ENCODE measurements at places on chromosomes 16 and 17. TPM values are rescaled to one million over a fixed set of nuclear protein-coding genes. Genes with fewer than 3 reads are reported as not detected.

DNA sequence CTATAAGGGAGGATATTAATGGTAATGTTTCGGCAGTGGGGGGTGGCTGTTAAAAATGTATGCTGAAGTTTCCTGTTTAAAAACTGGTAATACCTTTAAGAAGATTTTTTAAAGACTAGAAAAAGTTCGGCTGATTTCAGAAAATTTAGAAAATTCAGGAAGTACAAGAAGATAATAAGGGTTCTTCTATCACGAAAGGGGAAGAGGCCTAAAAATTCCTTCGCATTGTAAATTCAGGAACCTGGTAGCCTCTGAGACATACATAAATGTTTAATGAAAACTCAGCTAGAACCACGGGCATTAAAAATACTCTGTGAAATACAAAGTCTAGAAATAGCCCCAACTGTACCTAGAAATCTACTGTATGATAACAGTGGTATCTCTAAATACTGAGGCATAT, 181.2 kb downstream of the PARN start:
- DNase-seq, result no peak

DNAAF8 gene
- total RNA-seq, result 0.41 TPM

SLC6A4 gene
- 0.72 TPM for total RNA-seq

GRCh38 chr17:79020631-79021301, 3.2 kb upstream of the C1QTNF1 start:
- DNase-seq, result no peak

- DNase-seq, result peak; percentile 60
Measured at GRCh38 chr17:78329263-78330059, 30.4 kb downstream of the SOCS3 start.

GRCh38 chr17:32288615-32289014, 23.0 kb downstream of the RHBDL3 start:
- no peak for DNase-seq

DNA sequence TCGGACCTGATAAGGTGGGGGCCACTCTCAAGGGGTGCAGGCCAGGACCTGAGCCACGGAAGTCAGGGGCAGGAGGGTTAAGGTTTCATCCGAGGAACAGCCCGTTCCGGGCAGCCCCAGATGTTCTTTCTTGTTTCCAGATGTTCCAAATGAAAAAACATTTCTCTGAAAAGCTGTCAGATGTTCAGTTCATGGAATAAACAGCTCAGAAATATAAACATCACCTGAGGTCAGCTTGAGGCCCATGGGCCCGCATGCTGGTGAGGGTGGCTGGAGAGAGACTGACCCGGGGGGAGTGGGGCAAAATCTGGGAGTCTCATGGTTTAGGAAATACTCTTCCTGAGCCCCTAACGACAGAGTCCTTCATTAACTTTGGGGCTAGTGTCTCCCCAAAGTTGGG, 1.5 kb upstream of the CD79B start:
- DNase-seq, result peak; percentile 55

DNA sequence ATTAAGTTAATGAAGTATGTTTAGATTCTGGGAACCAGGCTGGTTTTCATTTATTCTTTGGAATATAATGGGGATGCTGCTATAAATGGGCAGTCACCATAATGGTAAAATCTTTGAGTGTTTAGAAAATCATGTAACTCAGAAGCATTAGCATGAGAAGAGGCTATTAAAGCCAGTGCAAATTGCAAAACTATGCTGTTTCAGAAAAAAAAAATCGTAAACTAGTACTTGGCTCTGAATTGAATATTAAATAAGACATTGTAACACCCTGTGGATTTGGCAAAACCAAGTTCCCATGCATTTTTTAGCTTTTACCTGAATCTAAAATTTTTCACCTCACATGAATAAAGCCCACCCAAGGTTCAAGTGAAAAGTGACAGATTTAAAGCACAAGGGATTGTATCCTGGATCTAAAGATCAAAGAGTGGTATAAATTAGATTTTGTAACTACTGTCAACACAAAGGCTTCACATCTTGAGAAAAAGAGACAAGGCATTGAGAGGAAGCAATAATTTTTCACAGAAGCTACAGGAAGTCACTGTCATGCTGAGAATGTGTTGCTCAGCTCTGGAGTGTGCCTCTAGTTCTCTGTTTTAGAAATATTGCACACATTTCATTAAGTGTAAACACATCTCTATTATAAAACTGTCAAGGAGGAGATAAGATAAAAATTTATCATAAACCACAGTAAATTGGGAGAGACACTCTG, 142.2 kb downstream of the ABCA8 start:
- no peak for DNase-seq

DNA sequence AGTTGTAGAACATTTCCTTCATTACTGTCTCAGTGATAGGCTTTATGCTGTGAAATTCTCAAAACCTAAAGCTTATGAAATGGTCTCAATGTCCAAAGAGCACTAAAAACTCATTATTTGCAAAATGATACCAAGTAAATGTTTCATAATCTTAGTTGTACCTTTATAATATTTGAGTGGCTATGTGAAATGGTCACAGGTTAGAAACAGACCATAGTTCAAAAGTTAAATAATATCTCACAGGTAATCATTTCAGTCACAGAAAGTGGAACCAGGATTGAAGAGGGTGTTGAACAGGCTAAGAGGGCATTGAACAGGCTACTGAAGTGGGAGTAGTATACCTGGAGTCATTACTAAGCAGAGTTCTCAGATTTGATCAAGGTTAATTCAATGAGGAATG, 2.9 kb downstream of the RDM1 start:
- no peak for DNase-seq

GRCh38 chr16:26909623-26910022, 157.1 kb upstream of the C16orf82 start:
- DNase-seq, result no peak

HOXB1 gene
- total RNA-seq, result not detected

ANKRD40CL gene
- total RNA-seq, result not detected

DNA sequence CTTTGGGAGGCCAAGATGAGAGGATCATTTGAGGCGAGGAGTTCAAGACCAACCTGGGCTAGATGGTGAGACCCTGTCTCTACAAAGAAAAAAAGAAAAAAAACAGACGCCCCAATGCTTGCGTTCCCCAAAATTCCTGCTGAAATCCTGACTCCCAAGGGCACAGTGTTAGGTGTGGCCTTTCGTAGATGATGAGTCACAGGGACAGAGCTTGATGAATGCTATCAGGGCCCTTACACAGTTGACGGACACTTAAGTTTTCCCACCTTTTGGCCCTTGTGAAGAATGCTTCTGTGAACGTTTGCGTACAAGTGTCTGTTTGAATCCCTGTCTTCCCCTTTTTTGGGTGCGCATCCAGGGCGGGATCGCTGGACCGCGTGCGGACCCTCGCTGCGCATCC, 16.5 kb upstream of the ZNF750 start:
- no peak for DNase-seq

- peak; percentile 88 for DNase-seq
Measured at GRCh38 chr17:57987581-57988300, at the start of gene VEZF1. Gene VEZF1 (minus strand): TSS chr17:57988254. CDS start chr17:57988111, 143 bp downstream.
